AG04449 (cell line): ENCODE measurements at places on chromosomes 3 and 15.

DNA sequence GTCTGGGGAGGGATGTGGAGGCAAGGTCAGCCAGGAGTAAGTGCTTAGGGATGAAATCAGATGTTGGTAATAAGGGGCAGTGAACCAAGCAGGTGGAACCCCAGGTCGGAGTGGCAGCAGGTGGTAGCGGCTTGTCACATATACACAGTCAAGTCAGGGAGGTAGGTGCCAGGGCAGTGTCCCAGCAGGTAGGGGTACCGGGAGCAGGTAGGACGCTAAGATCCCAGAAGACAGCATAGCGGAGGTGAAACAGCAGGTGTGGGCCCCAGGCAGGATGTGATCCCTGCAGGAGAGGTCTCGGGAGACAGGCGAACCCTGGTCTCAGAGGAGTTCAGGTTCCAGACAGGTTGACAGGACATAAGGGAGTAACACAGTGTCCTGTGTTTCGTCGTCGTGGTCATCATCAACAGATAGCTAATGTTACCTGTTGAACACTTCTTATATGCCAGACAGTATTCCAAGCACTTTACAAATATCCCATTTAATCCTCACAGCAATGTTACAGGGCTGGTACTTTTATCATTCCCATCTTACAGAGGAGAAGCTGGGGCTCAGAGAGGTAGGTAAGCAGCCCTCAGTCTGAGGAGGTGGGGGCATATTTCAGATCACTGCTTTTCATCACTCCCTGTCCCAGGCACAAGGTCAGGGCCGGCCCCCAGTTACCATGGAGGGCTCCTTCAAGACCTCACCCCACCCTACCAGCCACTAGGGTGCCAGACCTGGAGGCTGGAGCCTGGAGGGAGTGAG lies 241.6 kb downstream of the UACA start:
- DNase-seq: no peak

GRCh38 chr3:66561367-66561766 lies 60.5 kb upstream of the LRIG1 start:
- DNase-seq: no peak

DNA sequence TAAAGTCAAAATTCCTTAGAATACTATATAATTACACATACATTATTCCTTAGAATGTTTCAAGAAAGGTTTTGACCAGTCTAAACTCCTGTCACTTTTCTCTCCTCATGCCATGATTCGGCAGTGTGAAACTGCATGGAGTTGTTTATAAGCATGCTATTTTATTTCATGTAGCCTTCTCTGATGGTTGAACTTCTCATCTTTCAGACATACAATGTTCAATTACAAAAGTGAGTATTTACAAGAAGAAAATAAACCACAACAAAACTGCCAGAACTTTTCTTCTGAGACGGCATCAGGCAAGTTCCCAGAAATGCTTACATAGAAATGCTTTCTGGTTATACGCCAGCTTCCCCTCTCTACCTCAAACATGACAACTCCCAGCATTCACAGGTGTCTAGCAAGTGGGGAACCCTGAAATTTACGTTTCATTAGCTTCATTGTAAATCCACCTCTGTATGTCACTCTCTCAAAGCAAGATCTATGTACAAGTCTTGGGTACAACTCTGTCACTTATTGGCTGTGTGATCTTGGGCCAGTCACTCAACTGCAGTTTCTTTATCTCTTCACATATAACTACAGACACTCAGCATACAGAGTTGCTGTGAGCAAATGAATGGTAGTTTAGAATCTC lies 42.7 kb downstream of the HDGFL3 start:
- DNase-seq: no peak

DNA sequence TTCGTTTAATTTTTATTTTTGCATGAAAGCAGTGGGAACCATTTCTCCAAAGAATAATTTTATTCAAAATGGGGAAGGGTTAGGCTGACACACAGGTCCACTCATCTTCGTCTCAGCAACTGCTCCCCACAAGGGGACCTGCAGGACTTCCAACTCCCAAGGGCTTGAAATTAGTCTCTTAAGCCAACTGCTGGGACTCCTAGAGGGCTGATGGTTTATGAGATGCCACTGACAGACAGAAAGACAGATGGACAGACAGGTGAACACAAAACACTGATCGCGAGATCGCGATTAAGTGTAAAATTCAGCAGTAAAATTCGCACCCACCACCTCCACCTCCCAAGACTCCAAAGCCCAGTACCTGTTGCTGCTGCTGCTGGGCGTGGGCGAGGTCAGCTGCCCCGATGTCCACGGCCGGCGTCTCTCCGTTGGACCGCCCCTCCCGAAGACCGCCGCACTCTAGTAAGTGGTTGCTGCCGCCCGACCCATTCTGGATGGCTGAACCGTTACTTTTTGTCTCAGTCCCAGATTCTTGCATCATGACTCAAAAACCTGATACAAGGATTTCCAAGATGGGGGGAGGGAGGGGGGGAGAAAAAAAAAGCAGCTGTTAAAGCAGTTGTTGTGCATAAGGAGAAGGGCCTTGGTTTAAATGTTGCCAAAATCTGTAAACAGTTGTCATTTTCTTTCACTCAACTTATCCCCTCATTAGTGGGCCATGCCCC lies 385.5 kb downstream of the FOXP1 start:
- DNase-seq: no peak

DNA sequence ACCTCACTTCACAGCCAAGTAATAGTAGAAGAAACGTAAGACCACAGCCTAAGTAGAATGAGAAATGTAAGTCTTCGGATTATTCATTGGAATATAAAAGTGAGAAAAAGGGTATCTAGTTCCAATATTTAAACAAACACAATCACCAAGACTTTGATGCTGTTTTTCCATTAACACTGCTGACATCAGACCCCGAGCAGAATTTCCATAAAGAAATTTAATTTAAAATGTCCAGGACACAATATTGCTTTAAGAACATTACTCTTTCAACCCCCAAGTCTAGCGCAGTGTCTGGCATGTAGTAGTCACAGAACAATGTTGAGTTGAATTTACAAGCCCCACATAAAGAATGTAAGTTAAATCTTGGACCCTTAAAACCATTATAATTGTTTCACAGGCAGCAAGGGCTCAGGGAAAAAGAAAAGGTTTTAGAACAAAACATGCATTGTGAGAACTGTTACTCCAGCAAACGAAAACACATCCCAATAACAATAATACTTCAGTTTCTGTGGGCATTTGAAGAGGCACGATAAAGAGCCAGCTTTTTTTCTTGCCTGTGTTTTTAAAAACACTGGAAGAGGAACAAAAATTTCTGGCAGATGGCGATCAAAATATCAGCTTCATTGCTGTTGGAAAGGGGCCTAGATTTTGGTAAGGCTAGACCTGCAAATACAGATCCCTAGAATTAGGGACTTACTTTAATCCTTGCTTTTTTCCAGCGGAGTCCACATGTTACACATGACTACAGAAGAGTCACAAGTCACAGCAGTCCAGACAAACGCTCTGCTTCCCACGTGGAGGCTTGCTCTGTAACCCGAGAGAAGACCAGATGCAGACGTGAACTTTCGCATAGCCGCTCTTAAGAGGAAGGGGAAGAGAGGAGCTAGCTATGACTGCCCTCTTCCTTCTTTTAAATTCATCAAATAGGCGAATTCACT lies 77.9 kb upstream of the IGSF10 start:
- no peak for DNase-seq

GRCh38 chr15:79779746-79780145 lies 117.1 kb downstream of the MTHFS start:
- no peak for DNase-seq

DNA sequence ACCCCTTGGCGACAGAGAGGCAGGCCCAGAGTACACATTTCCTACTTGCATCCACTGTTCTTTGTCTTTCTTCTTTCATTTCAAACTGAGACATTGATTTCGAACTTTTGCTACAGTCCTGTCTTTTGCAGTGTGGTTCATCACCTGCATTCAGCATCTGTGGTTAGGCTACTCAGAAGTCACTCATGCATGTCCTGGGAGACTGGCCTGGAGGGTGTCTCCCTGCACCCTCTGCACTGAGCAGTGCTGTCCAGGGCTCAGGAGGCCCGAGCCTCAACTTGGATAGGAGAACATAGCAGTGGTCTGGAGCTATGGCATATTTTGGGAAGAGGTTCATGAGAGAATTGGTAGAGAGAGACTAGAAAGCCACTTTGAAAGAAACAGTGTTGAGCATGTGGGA lies 240.2 kb upstream of the TPRG1 start:
- no peak for DNase-seq

DNA sequence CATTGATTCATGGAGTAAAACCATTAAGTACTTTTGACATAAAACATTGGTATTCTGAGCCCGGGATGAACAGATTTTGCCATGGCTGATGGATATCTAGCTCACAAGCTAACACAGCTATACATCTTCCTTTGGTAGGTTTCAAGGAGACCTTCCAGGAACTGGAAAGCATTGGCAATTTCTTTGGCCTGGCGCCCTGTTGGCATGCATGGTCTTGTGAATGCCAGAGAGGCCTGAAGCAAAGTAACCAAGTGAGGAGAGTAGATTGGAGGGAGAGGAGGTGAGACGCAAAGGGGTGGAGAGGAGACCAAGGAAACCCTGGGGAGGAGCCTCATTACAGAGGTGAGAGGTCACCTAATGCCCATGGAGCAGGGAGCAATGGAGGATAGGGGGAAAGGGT lies 67.2 kb downstream of the SQOR start:
- DNase-seq: no peak

- DNase-seq: no peak
Measured at GRCh38 chr15:31308185-31308639, 18.4 kb upstream of the KLF13 start.

DNA sequence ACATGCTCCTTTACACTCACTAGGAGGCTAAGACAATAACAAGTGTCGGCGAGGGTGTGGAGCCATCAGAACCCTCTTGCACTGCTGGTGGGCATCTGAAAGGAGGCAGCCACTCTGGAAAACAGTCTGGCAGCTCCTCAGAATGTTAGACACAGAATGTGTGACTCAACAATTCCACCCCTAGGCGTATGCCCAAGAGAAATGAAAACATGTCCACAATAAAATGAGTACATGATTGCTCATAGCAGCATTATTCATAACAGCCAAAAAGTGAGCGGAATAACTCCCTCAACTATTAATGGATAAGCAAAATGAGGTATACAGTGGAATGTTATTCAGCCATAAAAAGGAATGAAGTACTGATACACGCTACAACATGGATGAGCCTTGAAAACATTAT lies 57.8 kb downstream of the WNT7A start:
- DNase-seq: no peak

DNA sequence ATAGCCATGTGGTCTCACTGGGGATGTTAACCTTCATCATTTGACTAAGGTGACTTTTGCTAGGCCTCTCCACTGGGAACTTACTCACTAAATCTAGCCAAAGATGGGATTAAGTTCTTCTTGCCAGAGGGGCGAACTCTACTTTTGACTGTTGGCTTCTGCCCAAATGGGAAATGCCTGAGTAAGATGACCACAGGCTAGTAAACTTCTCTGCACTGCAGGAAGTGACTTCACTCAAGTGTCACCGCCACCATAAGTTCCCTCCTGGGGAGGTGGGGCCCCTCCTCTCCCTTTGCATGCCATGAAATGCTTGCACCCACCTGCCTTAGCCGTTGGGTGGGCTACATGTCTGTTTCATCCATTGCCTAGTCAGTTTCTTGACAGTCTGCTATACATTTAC lies 388.3 kb downstream of the FEZF2 start:
- peak; percentile 9 for DNase-seq

GRCh38 chr15:66734961-66735908 lies 33.2 kb downstream of the SMAD6 start:
- no peak for DNase-seq

- no peak for DNase-seq
Measured at GRCh38 chr3:66656609-66657008, 155.8 kb upstream of the LRIG1 start.

- no peak for DNase-seq
Measured at GRCh38 chr3:63387568-63387967, 109.5 kb downstream of the SYNPR start.

GRCh38 chr3:182809531-182809930 lies 16.2 kb downstream of the ATP11B start:
- no peak for DNase-seq

- no peak for DNase-seq
Measured at GRCh38 chr15:65937476-65937875, 68.2 kb downstream of the RAB11A start.

GRCh38 chr3:124043023-124043422 lies 51.1 kb upstream of the ROPN1 start:
- no peak for DNase-seq

DNA sequence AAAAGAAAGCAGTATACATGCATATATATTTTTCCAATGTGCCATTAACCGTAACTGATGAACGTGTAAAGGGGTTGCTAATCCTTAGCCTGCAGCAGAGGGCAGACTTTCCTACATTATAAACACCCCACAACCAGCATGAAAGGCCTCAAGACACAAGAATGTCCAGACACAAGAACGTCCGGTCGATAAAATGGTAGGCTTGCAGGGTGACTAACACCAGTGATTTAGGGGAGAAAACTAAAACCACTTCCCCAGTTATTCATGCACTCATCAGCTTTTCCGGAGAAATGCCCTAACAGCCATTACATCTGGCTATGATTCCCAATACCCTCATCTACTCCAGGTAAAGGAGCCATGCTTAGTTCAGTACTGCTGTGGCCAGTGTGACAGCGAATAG lies 57.4 kb downstream of the LRTM1 start:
- peak; percentile 96 for DNase-seq

DNA sequence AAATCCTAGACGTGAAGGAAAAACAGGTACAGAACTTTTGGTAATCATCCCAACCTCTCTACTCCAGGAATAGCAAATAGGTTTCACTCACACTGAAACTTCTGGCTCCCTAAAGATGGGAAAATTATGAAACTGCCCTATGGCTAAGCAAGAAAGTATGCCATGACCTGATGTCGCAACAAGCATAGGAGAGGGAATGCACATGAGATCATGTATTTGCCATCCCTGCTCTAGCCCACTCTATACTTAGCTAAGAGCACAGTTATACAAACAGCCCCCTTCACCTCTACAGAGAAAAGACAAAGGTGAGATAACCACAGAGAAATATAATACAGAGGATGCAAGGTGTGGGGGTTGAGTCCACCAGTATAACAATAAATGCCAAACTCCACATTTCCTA lies 102.7 kb downstream of the TBC1D5 start:
- peak; percentile 77 for DNase-seq

DNA sequence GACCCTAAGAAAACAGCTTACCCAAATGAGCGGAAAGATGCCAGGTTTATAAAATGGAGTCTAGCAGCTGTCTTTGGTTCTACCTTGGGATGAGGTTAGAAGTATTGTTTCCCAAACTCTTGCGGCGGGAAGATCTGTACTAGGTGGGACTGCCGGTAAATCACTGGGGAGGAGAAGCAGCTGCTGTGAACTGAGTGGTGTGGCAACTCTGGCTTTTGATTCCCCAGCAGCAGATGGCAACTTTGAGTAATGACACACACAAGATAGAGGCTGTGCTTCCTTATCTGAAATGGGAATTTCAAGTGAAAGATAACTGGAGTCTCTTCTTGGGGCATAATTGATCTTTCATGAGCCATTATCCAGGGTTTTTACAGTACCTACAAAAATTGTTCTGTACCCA lies 184.9 kb downstream of the ATG7 start:
- no peak for DNase-seq
